DMS 273 treated with DMSO at 0.1 percent for 48 hours (cell line): ENCODE measurements at places on chromosomes 2 and 18.

- no peak for DNase-seq
Measured at GRCh38 chr2:98835831-98836385, 100.1 kb downstream of the CRACDL start.

DNA sequence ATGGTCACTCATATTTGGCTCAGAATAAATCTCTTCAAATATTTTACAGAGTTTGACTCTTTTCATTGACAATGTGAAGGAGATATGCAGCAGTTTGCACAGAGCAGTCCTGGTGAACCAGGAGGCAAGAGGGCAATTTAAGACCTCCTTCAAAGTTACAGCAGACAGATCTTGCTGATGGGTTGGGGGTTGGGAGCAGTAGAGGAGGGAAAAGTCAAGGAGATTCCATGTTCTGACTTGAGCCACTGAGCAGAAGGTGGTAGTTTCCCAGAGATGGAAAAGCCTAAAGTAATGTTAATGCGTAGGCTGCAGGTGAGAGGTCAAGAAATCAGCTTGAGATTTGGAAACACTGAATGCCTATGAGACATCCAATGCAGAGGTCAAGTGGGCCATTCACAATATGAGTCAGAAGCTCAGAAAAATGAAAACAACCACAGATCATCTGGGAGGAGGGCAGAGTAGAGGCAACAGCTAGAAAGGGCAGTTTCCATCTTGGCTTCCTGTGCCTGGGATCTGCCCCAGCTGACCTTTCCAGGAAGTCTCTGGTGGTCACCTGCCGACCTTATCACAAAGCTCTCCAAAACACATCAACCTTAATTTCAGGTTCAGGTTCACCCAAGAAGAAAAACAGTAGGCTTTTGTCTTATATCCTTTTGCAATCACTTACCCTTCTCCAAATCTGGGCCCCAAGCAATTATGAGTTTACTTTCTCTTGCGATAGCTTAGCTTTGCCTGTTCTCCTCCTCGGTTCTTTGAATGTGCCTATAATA lies 197.5 kb upstream of the ARL4C start:
- DNase-seq = no peak

- no peak for DNase-seq
Measured at GRCh38 chr18:23521271-23521670, 18.0 kb downstream of the RMC1 start.

DNA sequence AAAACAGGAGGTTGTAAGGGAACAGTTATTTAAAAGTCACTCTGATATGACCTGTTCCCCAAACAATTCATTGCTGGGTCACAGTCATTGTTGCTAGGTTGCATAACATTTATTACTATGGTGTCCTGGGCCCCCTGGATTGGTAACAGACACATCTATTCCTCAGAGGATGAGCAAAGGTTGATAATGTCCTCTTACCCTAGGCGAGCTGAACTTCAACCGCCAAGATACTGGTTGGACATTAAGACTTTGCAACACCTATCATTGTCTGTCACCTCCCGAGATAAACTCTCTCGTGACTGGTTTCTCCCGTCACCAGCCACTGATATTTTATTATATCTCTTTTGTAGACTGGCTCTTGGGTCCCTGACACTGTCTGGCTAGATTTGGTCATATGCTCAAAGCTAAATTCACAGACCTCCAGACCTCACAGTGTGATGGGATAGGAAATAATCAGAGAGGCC lies 361.3 kb downstream of the ZNF521 start:
- DNase-seq = no peak

DNA sequence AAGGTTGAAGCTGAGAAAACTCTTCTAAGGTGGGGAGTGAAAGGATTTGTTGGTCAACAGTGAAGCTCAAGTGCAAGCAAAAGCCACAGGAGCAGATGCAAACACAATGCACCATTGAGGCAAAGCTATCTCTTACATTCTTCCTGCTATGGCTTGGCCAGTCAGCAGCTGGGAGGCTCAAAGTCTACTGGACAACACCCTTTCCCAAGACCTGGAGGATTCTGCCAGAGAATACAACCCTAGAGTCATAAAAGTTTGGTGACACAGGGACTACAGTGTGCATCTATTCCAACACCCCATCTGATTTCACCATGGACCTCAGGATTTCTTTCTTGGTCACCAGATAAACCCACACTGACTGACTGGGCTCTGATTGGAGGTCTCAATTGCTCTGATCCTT lies 342.0 kb downstream of the HRH4 start:
- DNase-seq = no peak

GRCh38 chr2:191691016-191691735 lies 13.2 kb downstream of the NABP1 start:
- DNase-seq = peak; percentile 45

DNA sequence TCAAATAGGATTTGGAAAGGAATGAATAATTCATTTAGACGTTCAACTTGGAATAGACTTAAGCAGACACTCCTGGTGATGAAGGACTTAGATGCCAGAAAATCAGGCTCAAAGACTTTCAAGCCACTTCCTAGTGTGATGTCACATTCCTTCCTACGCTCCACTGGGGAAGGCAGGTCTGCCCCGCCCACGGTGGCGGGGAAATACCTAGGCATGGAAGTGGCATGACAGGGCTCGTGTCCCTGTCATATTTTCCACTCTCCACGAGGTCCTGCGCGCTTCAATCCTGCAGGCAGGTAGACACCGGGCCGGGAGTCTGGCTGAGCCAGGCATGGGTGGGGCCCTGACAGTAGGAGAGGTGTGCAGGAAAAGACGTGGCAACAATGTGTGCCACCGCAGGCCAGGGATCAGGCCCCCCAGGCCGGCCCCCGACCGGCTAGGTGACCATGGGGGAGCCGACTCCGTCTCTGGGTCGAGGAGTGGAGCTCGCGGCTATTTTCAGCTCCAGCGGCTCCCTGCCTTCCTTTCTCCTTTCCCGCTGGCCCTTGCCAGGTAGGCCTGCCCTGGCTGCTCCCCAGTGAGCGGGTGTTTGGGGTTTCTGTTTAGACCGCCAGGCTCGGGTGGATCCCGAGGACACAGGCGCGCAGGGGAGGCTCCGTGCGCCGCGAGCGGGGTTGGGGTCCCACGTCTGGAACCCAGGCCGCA lies at the start of gene IL1RL2:
Gene IL1RL2 (plus strand): TSS at position 233 of the 705 bp plus-strand sequence. CDS start 845 bp downstream, outside the sequence.
- DNase-seq = no peak

GRCh38 chr2:105396254-105397024 lies 2.4 kb downstream of the FHL2 start:
- no peak for DNase-seq

- no peak for DNase-seq
Measured at GRCh38 chr2:65045651-65046050, 10.6 kb upstream of the CEP68 start.

- no peak for DNase-seq
Measured at GRCh38 chr18:11851806-11852337, 659 bp downstream of the CHMP1B start.

- DNase-seq = no peak
Measured at GRCh38 chr2:157902692-157903091, 26.6 kb upstream of the ACVR1 start.

DNA sequence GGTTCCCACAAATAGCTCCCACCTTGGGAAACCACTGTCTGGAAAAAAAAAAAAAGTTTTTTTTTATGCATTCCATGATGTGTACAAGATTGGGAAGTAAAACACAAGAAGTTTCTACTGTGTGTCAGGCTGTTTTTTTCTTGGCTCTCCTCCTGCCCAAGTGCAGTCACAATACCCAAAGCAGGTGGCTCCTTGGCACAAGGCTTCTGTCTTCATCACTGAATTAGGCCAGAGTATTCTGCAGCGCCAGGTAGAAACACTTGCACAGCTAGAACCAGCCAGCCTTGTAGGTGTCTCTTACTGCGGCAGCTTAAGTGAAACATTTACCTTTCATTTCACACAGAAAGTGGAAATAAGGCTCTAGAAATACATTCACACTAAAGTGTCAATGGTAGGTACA lies 23.8 kb upstream of the MAL start:
- no peak for DNase-seq

DNA sequence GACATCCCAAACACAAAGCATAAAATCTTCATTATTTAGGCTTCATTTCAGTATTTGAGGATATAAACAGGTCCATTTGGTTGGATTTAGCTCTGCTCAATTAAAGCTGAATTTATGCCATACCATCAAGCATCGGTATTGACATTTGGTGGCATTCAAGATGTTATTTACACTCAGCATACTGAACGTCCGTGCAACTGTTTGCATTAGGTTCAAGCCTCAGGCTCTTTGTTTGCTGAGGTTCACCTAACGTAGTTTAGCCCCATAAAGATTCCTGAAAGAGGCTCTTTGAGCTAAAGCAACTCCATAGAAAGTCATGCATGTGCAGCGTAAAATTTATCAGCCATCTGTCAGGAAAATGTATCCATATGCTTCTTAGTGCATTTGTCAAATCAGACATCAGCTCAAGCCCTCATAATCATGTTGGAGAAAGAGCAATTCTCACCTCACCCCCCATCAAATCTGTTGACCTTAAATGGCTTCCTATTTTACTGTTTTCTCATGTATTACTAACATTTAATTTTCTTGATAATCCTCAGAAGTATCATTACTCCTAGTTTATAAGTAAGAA lies 366.9 kb downstream of the EPHA4 start:
- DNase-seq = peak; percentile 98
